ENCODE measurements at places on chromosomes 16 and 17.

DNA sequence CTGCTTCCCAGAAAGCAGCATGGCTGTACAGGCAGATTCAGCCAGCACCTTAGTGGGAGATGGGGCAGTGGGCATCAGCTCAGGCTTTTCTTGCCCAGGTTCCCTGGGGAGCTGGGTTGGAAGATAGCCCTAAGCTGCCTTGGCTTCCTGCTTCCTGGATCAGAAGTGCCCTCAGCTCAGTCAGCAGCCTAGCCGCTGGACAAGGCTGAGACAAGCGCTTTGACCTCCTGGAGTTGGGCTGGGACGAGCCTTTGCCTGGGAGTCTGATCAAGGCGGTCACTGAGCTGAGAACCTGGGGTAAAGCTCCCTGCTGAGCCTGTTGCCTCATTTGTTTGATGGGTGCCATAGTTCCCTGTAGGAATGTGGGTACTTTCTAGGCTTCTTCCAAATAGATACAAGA is 190.0 kb downstream of the RAB11FIP4 start:
- DNase-seq: no peak

DNA sequence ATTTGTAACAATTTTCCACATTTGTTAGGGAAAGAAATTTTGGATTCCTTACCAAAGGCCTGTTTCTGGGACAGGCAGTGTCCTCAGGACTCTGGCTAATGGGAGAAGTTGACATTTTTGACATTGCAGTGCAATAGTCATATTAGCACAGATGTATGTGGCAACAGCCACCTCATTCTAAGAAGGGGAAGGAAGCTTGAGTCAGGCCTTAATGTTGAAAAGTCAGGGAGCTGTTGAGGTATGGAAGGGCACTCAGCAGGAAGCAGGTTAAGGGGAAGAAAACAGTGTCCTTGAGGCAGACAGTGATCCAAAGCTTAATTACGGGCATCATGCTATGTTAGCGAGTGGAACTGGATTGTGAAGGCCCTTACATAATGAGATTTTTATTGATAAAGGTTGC is 20.9 kb downstream of the AKTIP start:
- DNase-seq: no peak

DNA sequence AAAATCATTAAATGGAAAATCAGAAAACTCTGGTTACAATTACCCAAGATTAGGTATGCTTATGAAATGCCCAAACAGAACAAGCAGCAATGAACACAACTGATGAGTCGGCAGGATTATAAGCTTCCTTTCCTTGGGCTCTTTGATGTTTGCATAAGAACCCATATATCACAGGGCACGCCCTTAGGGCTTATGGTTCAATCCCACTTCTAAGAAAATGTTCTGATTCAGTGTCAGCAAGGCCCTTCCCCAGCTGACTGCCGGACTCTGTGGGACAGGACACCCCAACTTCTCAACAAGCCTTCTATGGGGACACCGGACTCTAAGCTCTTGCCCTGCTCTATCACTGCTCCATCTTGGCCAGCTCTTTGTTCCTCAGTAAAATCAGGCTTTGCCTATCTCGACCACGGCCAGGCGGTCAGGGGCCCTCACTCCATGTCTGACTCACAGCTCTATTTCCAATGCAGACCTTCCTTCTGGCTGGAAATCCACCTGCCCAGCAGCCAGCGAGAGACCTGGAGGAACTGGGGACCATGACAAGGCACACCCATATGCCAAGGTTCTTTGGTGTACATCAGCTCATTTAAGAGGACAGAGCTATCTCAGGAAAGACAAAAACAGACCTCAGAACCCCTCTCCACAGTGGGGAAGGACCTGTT is 26.8 kb downstream of the LITAFD start:
- DNase-seq: no peak

DNA sequence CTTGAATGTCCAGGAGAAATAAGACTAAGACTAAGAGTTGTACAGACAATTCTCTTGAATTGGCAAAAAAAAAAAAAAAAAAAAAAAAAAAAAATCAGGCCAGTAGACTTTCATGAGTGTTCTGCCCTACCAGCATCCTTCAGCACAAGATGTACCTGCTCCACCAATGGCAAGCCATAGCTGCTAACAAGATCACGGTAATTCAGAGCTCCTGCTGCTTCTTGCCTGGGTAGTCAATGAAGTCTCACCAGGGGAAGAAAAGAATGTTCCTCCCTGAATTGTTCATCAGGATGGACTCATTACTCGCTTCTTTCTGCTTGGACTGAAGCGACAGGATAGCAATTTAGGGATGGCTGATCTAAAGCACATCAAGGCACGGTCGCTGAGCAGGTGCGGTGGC is 31.1 kb upstream of the APOH start:
- no peak for DNase-seq

- no peak for DNase-seq
Observed at GRCh38 chr16:66240631-66241395, 125.7 kb upstream of the CDH5 start.

DNA sequence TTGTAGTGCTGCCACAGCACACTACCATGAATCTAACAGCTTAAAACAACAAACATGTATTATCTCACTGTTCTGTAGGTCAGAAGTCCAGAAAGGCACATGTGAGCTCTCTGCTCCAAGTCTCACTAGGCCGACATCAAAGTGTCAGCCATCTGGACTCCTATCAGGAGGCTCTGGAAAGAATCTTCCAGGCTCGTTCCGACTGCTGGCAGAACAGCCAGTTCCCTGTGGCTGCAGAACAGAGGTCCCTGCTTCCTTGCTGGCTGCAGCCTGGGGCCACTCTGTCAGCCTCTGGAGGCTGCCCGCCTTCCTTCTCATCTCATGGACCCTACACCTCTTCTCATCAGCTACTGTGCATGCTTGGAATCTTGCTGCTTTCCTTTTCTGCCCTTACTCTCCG is 168.9 kb downstream of the CBLN1 start:
- DNase-seq: no peak

- no peak for DNase-seq
Observed at GRCh38 chr16:87263418-87264052, 53.7 kb downstream of the C16orf95 start.

DNA sequence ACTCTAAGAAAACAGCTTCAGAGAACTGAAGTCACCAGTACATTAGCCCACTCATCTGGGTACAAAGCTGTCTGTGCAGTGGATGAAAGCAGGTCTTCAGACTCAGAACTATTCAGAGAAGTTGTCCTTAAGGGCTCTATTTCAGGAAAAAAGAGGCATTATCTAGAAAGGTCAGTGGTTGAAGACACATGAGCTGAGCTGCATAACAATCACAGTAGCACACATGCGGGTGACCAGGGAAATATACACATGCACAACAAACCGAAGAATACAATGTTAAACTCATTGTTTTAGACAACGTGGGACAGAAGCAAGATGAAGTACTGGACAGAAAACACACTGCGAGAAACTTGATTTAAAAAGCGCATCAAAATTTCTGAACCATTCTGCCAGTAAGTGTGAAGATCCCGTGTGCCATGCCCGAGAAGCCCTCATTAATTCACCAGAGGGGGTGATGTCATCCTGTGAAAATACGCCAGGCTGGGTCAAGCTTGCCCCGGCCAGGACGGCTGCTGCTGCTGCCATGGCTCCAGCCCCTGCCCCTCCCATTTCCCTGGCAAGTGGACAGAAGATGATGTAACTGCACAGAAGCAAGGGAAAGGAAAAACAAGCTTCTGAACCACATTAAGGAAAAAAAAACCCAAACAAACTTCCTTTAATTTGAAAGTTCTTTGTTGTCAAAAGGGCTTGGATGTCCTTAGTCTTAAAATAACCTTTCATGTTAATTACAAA is 10.1 kb downstream of the DYNC1LI2 start:
- DNase-seq: peak; percentile 80

DNA sequence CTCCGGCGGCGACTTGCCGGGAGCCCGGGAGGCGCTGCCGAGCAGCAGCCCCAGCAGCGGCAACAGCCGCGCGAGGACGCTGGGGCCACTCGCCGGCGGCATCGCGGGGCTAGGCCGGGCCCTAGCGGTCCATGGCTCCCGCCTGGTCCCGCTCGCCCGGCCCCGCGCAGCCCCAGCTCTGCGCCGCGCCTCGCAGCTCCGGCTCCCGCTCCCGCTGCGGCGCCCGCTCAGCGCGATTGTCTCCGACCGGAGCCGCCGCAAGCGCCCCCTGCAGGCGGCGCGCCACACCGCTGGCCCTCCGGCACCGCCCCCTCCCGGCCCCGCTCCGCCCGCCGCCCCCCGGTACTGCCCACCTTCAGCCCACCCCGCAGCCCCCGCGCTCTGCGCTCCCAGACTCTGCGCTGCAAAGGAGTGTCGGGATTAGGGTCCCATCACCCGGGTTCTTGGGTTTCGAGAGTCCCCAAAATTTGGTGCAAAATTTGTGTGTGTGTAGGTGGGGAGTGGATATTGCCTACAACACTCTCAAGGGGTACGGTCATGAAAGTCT is at the start of gene FAM171A2:
FAM171A2 (minus strand) TSS at position 241 of the 547 bp plus-strand sequence; CDS start at position 102, 139 bp downstream.
- no peak for DNase-seq

- no peak for DNase-seq
Observed at GRCh38 chr17:50051606-50052005, 4.3 kb upstream of the ITGA3 start.

- no peak for DNase-seq
Observed at GRCh38 chr17:59488805-59489204, 76.6 kb upstream of the DHX40 start.

GRCh38 chr17:65536573-65537342 is 24.7 kb downstream of the AXIN2 start:
- DNase-seq: no peak

GRCh38 chr16:66199189-66199588 is 167.3 kb upstream of the CDH5 start:
- DNase-seq: no peak

DNA sequence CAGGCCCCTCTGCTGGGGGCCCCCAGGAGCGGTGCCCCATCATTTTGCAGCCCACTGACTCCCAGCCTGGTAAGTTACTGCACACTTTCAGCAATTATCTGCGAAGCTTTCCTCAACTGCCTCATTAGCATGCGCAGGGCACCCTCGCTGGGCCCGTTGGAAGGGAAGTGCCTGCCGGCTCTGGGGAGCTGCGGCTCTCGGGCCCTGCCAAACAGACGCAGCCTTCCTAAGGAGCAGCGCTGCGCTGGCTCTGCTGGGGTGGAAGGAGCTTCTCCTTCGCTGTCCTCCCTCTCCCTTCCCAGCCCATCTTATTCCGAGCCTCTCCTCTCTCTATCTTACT is 71.0 kb downstream of the RBBP6 start:
- DNase-seq: no peak

GRCh38 chr17:21376759-21377690 is 868 bp downstream of the KCNJ12 start:
- DNase-seq: no peak

GRCh38 chr16:10168258-10168657 is 14.0 kb downstream of the GRIN2A start:
- DNase-seq: no peak

- DNase-seq: no peak
Observed at GRCh38 chr16:2035431-2036199, 8.9 kb downstream of the NHERF2 start.

DNA sequence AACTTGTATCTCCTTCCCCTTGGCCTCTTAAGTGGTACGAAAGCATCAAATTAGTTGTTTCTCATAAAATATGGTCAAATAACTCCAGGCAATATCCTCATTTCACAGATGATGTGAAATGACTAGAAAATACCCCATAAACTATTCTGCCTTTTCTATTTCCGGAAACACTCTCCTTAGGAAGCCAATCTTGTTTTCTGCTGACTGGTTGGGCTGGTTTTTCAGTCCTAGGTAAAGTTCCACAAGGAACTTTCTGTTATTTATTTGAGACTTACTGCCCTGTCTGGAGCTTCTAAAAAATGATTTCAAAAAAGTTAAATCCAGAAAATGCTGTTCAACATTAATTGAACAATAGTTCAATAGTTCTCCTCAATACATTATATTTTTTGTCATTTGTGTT is 7.3 kb downstream of the MYOCD start:
- DNase-seq: no peak

DNA sequence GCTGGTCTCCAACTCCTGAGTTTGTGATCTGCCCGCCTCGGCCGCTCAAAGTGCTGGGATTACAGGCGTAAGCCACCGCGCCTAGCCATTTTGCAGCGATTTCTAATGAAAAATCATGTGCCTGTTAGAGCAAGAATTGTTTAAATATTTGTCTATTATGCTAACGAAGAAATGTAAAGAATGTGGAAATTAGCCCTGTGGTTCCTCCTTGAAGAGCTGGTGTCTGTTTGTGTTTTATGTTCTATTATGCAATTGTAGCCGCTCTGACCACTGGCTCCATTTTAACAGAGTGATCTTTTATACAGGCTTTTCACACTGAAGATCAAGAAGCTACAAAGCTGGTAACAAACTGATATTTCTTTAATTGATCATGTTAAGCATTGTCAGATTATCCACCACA is 217.3 kb downstream of the USP22 start:
- no peak for DNase-seq
